ENCODE measurements at places on chromosomes 5 and 9.

DNA sequence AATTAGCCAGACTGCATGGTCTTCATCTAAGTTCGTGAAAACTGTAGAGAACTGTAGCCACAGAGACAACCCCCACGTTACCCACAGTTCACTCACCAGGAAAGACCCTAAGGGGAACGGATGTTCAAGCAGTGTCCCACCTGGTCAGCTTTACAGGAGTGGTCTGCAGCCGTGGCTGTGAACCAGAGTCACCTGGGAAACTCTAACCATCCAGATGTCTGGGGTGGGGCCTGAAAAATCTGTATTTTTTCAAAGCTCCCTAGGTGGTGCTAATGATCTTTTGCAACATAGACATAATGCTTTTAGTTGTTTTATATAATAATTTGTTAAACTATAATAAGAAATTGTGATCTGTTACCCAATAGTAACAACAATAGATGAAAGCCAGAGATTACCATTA lies 47.7 kb upstream of the ANGPTL2 start:
- H3K36me3 ChIP-seq, result no peaks in the 10 kb centered on the region
- H3K27ac ChIP-seq, result no peak overlapping the region
- H3K4me1 ChIP-seq, result no peaks in the 10 kb centered on the region
- H3K4me3 ChIP-seq, result no peak overlapping the region
- no peak for DNase-seq

DNA sequence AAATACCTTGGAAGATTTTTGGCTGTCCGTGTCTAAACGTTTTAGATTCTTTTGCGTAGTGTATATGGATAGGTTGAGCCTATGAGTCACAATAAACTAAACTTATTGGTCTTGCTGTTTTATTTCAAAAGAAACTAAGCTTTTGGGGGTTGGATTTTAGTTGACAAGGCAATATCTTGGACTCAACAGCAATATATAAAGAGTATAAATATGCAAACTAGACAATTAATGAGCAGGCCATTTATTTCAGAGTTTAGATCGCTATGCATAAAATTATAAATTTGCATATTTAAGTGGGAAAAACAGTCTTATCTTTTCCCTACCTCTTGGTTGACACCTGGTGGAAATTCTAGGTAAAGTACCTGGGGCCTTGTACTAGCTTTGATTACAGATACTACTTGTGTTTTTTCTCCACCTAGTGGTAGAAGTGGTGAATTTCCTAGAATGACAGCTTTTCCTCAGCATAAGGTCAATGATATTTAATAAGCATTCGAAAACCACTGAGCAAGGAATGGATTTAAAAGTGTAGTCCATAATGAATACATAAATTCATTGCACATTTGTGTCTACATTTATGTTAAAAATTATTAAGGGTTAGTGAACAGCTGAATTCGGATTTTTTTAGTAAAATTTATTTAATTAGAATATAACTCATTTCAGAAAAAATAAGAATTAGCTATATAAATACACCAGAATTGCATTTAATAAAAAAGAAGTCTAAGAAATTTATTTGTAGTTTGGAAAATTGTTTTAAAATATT lies 1.7 kb upstream of the ARRDC3 start:
- H3K4me3 ChIP-seq, result peak overlapping the region; percentile 92
- no peaks in the 10 kb centered on the region for H3K27me3 ChIP-seq
- peak overlapping the region; percentile 98 for H3K27ac ChIP-seq
- H3K4me1 ChIP-seq, result peaks cover 20% of the 10 kb centered on the region
- H3K36me3 ChIP-seq, result no peaks in the 10 kb centered on the region

GRCh38 chr9:82308836-82309235 lies 320.3 kb downstream of the SPATA31D1 start:
- no peak overlapping the region for H3K4me3 ChIP-seq
- H3K27me3 ChIP-seq, result no peaks in the 10 kb centered on the region
- no peaks in the 10 kb centered on the region for H3K36me3 ChIP-seq
- no peak for DNase-seq
- no peak overlapping the region for H3K27ac ChIP-seq

GRCh38 chr5:1523480-1523792 lies 324 bp downstream of the LPCAT1 start:
- no peak overlapping the region for H3K27ac ChIP-seq
- DNase-seq, result peak; percentile 31
- peak overlapping the region; percentile 88 for H3K4me3 ChIP-seq
- no peaks in the 10 kb centered on the region for H3K27me3 ChIP-seq

DNA sequence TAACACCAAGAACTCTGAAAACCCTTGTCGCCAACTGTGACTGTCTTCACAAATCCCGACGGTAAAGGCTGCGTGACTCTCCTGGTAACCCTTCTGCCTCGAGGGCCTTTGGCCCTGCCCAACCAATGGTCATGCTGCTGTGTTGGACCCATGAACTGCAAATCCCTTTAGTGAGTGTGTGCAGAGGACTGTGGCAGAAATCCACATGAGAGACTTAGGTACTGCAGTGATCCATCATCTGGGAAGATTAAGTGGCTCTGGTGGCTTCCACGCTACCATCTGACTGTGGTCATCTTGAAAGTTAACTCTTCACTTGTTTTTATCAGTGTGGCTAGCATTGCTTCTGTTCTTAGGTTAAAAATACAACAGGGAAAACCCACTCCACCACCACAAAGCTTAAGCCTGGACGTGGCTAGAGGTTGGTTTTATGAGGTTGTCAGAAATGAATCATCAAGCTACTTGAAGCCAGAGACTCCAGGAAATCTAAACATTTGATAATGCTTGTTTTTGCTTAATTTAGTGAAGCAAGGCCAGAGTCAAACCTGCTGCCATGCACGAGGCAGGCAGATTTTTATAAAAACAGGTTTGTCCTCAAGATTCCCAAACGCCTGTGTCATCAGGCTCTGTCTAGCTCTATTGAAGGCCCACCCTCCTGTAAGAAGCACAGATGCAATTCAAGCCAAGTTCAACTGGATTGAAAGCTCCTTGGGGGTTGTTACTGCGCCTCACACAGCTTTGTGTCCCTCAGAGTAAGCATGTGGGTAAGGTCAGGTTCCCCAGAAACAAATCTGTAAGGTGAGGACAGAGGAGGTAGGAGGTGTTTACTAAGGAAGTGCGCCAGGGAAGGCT lies 52.7 kb upstream of the ERCC6L2 start:
- H3K4me3 ChIP-seq, result peak overlapping the region; percentile 1
- peaks cover 33% of the 10 kb centered on the region for H3K4me1 ChIP-seq
- H3K27me3 ChIP-seq, result peaks cover 8% of the 10 kb centered on the region
- H3K36me3 ChIP-seq, result no peaks in the 10 kb centered on the region
- peak overlapping the region; percentile 66 for H3K27ac ChIP-seq

DNA sequence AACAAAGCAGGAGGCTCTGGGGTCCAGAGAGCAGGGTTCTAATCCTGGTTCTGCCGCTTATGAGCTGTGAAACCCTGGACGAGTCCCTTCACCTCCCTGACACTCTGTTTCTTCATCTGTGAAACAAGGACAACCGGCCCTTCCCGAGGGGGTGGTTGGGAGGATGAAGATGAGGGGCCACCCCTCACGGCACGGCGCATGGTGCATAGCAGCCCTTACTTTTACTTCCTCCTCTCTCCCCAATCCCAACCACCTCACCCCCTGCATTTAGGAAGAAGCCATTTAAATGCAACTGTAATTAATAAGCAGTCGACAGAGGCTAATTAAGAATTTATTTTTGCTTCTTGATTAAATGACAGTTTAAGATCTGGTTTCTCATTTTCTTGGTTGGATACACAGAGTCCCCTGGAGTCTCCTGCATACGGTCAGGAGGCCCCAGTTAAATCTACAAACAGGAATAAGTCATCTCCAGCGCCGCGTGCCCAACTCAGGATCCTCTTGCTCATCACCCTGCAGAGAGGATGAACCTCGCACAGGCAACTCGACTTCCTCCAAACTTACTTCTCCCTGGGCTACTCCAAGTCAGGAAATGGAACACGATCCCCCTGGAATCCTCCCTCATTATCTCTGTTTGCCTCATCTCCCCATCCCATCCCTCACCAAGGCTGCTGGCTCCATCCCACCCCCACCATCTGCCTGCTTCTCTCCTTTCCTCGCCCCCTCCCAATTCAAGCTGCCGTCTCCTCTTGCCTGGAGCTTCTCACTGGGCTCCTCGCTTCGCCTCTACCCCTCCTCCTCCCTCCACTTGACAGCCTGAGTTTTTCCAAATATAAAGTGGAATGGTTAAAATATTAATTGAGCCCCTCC lies 95.9 kb downstream of the HRH2 start:
- no peaks in the 10 kb centered on the region for H3K4me1 ChIP-seq
- no peak overlapping the region for H3K4me3 ChIP-seq
- no peaks in the 10 kb centered on the region for H3K36me3 ChIP-seq
- no peak for DNase-seq

DNA sequence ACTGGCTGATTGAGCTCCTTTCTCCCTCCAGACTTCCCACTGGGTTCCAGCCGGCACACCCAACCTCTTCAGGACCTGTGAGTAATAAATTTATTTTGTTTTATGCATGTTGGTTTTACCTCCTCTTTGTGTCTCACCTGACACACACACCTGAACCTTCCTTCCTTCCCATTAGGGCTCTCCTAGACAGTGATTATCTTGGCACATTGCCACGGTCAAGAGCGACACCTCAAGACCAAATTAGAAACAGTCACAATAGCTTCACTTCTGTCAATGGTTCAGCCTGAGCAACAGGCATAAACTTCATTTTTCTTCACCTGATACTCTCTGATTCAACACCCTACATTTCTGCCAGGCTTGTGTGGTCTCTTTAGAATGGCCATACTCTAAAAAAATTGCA lies 296.3 kb upstream of the SMARCA2 start:
- no peak for DNase-seq
- no peak overlapping the region for H3K4me3 ChIP-seq
- no peaks in the 10 kb centered on the region for H3K4me1 ChIP-seq
- H3K27ac ChIP-seq, result no peak overlapping the region

DNA sequence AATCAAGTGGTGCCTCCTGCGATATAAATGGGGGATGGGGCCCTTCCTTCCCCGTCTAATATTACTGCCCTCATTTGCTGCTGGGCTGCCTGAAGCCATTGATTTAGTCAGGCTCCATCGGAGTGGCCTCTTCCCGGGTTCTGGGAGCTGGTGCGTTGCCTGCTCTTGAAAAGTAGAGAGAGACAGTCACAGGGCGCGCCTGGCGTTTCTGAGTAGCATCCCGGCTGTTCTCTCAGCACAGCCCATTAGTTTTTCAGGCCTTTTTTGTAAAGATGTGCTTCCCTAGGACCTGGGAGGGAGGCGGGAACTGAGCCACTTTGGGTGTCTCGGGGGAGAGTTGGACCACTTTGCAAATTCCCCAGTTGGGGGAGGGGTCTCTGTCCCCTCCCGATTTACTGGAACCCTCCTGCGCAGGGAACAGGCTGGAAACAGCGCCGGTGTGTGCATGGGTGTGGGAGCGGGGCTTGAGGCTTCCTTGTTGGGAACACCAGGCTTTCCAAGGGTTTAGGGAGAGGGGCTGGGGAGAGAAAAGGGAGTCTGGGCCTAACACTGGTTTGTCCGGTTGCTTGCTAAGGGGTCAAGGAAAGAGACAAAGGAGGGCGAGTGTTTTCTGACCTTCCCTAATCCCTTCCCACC lies 4.7 kb downstream of the PRDM6 start:
- no peak overlapping the region for H3K4me3 ChIP-seq
- H3K27ac ChIP-seq, result no peak overlapping the region
- no peak for DNase-seq
- H3K4me1 ChIP-seq, result peaks cover 10% of the 10 kb centered on the region

GRCh38 chr5:158139161-158139560 lies 280.2 kb upstream of the CLINT1 start:
- H3K27me3 ChIP-seq, result peaks cover 5% of the 10 kb centered on the region
- H3K27ac ChIP-seq, result no peak overlapping the region
- DNase-seq, result no peak
- no peaks in the 10 kb centered on the region for H3K4me1 ChIP-seq

DNA sequence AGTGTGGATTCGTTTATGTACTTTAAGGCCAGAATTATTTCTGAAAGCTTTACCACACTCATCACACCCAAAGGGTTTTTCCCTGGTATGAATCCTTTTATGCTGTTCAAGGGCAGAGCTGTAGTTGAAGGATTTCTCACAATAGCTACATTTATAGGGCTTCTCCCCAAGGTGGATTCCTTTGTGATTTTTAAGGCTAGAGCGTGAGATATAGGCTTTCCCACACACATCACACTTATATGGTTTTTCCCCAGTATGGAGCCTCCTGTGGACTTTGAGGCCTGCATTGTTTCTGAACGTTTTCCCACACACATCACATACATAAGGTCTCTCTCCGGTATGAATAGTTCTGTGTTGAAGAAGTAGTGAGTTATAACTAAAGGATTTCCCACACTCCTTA lies 11.2 kb downstream of the ZFP62 start:
- no peak overlapping the region for H3K27ac ChIP-seq
- H3K27me3 ChIP-seq, result no peaks in the 10 kb centered on the region
- H3K4me1 ChIP-seq, result peaks cover 2% of the 10 kb centered on the region
- no peak overlapping the region for H3K4me3 ChIP-seq
- DNase-seq, result no peak

DNA sequence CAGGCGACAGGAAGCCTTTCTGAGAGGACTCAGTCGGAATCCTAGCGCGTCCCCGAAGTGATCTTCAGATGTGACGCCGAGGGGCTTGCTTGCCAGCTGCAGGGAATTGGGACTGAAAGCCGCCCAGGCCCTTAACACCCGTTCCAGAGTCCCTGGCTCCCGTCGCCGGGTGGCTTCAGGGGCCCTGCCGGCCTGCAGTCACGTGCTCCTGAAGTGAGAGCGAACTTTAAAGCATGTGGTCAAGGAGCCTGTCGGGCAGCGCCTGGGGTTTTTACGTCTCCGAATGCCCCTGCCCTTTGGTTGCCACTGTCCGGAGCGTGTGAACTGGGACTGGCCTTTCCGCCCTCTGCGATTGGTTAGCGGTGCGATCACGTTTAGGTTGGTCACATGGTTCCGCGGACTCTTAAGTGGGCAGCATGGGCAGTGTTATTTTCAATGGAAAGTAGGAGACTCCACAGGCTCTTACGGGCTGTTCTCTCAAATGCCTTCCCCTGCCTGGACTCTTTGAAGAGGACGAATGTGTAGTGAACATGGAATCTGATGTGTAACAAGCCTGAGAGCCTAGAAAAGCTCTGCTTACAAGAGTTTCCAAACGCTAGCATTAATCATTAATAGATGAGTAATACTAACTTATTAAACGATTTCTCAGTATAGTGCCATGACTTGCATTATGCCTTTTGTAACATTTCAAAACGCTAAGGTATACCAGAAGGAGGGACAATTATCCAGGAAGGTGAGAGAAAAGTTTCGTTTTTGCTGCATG lies 1.9 kb downstream of the VLDLR start:
- H3K4me1 ChIP-seq, result peaks cover 19% of the 10 kb centered on the region
- peak overlapping the region; percentile 86 for H3K4me3 ChIP-seq
- H3K27me3 ChIP-seq, result peaks cover 62% of the 10 kb centered on the region
- no peaks in the 10 kb centered on the region for H3K36me3 ChIP-seq

Measured in activated naive CD8-positive, alpha-beta T cell treated with anti-CD3 and anti-CD28 coated beads, Interleukin-2, amount 50 U/mL, for 24 hours (primary cell).